Tibial nerve (tissue), 4 donors: ENCODE measurements at places on chromosomes 1 and 21. TPM values are rescaled to one million over a fixed set of nuclear protein-coding genes. Genes with fewer than 3 reads are reported as not detected.

GRCh38 chr1:2474933-2475371 lies 1.1 kb upstream of the PLCH2 start:
- no peak for DNase-seq

DNA sequence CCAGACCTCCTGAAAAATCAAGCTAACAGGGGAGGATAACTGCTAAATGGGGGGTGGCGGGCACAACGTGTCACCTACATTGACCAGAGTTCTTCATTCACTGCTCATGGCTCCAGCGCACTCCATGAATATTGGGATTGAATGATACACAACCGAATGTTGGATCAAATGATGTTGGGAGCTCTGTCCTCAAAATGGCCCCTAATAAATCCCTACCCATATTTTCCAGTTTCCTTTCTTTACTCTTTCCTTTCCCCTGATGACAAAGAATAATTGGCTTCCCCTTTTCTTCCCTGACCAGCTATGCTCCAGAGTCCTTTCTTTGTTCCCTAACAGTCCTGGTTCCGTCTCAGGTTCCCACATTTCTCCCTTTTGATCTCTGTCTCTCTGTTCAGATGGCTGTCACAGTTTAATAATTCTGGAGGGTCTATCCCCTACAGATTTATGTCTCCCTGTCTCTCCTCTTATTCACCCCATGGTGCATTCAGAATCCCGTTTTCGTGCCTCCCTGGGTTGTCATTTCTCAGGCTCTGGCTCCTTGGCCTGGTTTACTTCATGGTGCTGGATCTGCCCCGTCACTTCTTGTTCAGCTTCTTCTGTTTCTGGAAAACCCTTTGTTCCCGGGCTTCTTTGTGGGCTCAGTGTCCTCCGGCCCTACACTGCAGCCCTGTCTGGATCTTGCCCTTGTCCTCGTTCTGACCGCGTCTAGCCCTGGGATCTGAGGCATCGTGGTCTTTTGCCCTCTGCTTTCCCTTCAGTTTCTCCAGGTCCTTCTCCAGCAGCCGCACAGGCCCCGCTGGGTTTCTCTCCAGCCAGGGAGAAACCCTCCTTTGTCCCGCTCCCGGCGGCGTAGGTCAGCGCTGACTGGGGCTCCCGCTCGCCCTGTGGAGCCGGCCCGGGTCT lies 78.3 kb downstream of the NDUFS5 start:
- no peak for DNase-seq

- DNase-seq: no peak
Observed at GRCh38 chr1:171784784-171785183, 3.3 kb downstream of the METTL13 start.

- DNase-seq: no peak
Observed at GRCh38 chr1:191419842-191420241, 738.4 kb upstream of the RGS18 start.

DNA sequence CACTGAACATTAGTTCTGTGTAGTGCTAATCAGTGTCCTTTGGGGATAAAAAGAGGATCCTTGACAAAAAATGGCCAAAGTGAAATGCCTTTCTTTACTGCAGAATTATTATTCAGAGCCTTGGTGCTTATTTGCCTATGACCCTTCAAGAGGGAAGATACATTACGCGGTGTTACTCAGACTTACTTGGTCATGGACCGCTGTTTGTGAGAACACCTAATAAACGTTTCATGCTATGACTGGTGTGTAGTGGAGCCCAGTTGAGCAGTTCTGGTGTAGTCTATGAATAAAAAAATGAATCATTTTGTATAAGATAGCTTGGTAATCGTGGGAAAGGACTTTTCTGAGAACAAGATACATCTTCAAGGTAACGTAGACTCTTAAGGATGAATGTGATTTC lies 8.3 kb downstream of the NFYC start:
- DNase-seq: no peak

DNA sequence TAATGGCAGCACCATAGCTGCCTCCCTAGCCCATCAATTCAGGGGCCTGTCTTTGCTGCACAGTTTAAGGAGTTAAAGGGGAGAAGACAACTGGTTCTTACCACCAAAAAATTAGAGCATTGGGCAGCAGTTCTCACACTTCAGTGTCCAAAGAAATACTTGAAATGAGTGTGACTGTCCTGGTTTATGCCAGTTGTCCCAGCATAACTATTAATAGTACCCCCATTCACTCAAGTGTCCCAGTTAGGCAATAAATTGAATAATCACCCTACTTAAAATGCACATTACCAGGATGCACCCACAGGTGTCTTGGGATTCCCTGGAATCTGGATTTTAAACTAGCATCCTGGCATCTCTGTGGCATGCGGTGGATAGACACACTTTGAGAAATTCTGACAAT lies 51.1 kb downstream of the FAM163A start:
- DNase-seq: no peak

DNA sequence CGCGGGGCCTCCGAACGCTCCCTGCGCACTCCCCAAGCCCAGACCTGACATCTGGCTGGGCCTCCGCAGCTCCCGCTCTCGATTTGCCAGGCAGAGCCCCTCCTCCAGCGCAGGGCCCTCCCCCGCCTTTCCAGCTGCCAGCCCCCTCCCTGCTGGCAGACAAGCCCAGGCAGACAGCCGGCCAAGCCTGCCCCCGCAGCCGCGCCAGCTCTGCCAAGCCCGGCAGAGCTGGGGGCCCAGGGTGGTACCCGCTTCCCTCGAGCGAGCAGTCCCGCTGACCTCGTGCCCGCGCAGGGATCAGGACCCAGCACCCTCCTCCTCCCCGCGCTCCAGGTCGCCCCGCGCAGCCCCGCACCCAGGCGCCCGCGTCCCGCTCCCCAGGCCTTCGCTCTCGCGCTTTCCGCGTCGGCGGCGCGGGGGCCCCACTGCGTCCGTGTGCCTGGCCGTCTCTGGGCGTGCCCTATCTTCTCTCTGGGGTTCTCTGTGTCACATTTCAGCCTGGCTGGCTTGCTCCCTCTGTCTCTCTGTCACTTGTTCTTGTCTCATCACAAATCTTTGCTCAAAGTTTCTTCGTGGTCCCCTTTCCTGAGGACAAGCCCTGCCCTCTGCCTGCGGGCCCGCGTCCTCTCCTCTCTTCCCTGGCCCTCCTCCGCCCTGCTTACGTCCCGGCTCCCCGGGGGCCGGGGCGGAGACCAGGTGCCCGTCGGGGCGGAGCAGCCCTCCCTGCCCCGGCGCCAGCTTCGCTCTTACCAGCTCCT lies 580 bp downstream of the INKA2 start:
- peak; percentile 28 for DNase-seq

DNA sequence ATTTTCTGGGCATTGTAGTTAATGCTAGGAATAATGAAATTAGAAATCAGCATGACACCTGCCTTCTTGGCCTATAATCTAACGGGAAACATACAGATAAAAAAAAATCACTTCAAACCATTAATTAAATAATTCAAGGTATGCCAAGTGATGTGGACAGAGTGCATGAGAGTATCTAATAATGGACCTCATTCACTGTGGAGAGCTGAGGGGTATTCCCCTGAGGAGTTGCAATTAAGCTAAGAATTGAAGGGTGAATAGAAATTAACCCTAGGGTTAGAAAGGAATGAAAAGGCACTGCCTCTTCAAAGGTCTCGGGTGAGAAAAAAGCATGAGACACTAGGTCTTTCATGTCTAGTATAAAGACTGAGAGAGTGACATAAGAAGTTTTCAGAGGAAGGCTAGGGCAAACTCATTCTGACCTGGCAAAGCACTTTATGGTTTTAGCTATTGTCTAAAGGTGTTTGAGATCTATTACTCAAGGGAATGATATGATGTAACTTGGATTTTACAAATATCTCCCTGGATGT lies 466.1 kb downstream of the KCNT2 start:
- no peak for DNase-seq

- no peak for DNase-seq
Observed at GRCh38 chr1:211606332-211606913, 27.5 kb upstream of the SLC30A1 start.

DNA sequence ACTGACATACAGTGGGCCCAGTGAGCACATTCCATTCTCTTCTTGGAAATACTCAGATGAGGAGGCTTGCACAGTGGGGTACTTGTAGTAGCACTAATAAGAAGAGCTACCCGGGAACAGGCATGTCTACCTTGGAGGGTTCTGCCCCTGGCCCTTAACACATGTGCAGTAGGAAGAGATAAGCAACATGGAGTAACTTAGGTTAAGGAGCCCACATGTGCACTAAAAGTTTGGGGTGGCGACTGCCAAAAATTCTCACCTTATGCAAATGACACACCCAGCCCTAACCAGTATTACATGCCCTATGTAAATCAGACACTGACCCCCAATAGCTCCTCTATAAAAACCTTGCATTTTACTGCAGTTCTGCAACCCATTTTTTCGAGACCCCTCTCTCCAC lies 1313.3 kb downstream of the KCNT2 start:
- DNase-seq: no peak

Gene SZRD1
- 66.9 TPM for total RNA-seq

Gene S100A12
- not detected for total RNA-seq

Gene CNN3
- 322 TPM for total RNA-seq
